ENCODE measurements at places on chromosomes 1 and 21. TPM values are rescaled to one million over a fixed set of nuclear protein-coding genes. Genes with fewer than 3 reads are reported as not detected.

Gene MRPL37
- total RNA-seq = 124 TPM

- peak; percentile 9 for DNase-seq
These were observed 52.9 kb downstream of the KCNAB2 start for GRCh38 chr1:6098303-6099215.

Gene ATP1A2
- not detected for total RNA-seq

Gene SMCP
- not detected for total RNA-seq

Gene CFHR3
- not detected for total RNA-seq

GRCh38 chr1:90854397-90854924, 137.4 kb upstream of the BARHL2 start:
- no peak for DNase-seq

DNA sequence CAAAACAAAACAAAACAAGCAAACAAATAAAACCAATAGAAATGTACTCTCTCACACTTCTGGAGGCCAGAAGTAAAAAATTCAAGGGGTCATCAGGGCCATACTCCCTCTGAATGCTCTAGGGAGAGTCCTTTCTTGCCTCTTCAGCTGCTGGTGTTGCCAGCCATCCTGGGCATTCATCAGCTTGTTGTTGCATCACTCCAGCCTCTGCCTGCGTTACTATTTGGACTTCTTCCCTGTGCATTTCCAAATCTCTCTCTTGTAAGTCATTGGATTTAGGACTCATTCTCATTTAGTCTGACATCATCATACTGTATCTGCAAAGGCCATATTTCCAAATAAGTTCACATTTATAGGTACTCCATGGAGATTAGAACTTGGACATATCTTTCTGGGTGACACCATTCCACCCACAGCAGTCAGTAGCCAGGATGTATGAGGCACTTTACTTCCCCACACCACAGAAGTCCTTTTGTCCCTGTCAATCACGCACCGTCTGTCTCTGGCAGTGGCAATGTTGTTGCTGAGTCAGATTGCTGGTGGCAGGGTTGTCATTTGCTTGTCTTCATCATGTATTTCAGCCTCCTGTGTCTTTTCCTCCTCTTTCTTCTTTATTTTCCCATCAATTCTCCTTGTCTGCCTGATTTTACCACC, 151.0 kb upstream of the KCNJ6 start:
- no peak for DNase-seq

DNA sequence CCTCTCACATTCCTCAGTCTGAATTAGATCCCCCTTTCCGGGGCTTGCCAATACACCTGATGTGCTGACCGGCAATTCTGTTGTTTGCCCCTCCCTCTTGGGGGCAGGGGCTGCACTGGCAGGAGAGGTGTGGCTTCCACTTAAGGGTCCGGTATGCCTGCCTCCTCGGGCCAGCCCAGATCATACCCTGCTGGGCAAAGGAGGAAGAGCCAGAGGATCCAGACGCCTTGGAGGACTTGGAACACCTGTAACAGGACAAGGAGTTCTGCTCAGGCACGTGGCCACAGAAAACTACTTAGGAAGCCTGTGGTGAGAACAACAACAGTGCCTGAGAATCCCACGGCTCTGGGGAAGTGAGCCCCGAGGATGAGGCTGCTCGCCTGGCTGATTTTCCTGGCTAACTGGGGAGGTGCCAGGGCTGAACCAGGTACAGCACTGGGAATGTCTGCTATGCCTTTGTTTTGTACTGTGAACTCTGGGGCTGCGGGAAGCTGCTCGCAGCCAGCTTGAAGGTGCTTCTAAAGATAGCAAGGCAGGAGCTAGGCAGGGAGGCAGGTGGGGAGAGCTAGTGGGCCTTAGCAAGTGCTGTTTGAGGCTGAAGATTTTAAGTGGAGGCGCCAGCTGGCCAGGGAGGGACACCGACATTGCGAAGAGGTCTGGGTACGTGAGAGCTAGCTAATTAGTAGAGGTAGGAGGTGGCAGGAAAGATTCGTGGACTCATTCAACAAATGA, at the start of gene SMPDL3B:
Gene SMPDL3B (plus strand): TSS at position 183 of the 732 bp plus-strand sequence. CDS start 184 bp downstream, at position 367.
- no peak for DNase-seq

- no peak for DNase-seq
These were observed 18.6 kb downstream of the AK2 start for GRCh38 chr1:33018112-33018511.

- DNase-seq = no peak
These were observed 38.2 kb downstream of the ACTN2 start for GRCh38 chr1:236724506-236724905.

DNA sequence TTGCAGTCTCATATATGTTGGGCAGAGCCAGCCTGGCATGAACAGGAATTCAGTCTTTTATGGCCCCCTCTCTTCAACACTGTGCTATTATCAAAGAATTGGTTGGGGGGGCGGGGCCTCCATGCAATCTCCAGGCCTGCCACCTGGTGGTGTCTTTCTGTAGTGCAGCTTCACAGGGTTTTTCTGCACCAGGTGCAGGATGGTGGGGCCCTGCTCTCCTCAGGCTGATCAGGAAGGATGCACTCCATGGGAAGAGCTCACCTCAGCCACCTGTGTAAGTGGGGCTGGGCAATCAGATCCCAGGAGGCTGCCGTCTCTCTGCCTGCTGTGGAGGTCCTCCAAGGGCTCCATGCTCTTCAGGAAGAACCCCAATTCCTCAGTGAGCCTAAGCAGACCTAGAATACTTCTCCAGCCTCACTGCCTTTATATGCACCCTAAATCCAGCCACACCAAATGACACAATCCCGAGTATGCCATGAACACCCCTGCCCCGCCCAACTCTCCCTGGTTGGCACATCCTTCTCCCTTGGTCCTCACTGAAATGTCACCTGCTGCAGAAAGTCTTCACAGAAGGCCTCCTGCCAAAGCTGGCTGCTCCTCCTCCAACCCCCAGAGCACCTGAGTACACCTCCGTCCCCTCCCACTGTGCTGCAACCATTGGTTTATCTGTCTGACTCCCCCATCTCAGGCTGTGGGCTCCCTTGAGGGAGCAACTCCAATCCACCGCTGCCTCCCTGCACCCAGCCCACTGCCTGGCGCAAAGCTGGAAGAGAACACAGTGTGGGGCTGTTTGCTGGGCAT, 16.5 kb downstream of the STK40 start:
- DNase-seq = peak; percentile 50

Gene SLC2A1
- total RNA-seq = 70.3 TPM

Measured in MG63 (cell line).